ENCODE measurements at places on chromosomes 1 and 21. TPM values are rescaled to one million over a fixed set of nuclear protein-coding genes. Genes with fewer than 3 reads are reported as not detected.

The TPTE gene
- 0.26 TPM for total RNA-seq

GRCh38 chr1:23599125-23599524 is 39.8 kb upstream of the ID3 start:
- DNase-seq = no peak

The KCTD3 gene
- total RNA-seq = 26.6 TPM

The C21orf91 gene
- 40.5 TPM for total RNA-seq

The LCE1E gene
- total RNA-seq = not detected

- DNase-seq = peak; percentile 73
Measured at GRCh38 chr1:66240491-66241484, 293.2 kb upstream of the SGIP1 start.

Data from SK-MEL-5 (cell line).